NCI-H524 (cell line): ENCODE measurements at places on chromosomes 6 and 20.

DNA sequence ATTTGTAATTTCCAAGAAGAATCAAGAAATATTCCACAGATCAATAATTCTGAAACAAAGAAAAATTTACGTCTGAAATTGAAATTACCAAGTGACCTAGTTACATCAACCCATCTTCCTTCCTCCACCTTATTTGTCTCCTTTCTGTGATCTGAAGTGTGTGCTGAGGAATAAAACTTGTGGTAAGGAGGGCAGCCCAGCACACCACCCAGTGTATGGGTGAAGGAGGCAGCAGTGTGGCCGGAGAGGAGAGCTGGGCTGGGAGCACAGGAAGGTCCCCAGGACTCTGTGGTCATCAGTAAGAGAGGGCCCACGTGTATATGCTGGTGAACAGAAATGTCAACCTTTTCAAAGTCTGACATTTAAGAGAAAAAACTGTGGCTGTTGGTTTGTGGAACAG lies 11.3 kb upstream of the CCR6 start:
- DNase-seq = no peak

DNA sequence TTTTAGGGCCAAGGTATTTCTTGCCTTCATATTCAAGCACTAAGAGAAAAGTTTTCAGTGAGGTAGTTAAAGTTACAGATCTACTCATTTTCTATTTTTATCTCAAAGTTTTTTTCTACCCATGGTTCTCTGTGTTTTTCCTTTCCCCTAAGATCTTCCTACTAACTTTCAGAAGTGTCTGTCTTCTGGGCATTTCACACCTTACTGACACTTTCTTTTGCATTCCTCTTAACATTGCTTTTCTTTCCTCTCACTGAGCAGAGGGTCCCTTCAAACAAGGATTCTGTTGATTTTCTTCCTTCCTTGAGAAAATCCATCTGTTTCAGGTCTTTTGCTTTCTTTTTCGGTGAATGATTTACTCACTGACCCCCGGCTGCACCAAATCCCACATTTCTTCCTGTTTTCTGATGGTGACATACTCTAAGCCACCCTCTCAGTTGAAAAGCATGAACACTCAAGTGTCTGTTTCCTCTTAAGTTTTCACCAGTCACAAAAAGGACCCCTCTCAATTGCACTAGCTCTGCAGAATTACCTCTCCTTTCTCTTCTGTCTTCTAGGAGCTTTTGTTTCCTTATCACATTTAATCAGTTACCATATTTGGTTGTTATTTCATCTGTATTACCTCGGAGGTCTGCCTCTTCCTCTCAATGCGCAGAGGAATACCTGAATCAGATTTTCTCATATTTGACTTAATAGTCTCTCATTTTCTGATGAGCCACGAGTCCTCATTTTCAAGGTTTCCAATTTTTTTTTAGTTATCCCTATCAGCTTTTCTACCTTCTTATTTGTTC lies 73.5 kb upstream of the RNF217 start:
- DNase-seq = no peak

GRCh38 chr6:41963371-41963770 lies 21.8 kb upstream of the CCND3 start:
- DNase-seq = no peak

DNA sequence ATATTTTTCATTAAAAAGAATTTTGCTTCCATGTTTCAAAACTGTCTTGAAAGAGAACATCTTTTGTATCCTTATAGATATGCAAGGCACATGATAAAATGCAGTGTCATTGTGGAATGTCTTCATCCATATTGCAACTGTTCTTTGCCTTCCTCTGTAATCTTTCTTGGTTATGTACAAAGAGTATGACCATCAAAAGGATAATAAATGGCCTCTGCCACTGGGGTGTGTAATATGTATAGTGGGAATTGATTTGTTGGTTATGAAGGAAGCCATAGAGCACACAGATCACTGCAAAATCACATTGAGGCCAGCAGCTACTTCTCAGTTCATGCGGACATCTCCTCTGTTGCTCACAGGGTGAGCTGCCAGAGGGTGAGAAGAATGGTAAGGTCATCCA lies 703.5 kb downstream of the TFAP2A start:
- DNase-seq = no peak

- no peak for DNase-seq
Measured at GRCh38 chr20:64140956-64141355, 23.3 kb upstream of the MYT1 start.

DNA sequence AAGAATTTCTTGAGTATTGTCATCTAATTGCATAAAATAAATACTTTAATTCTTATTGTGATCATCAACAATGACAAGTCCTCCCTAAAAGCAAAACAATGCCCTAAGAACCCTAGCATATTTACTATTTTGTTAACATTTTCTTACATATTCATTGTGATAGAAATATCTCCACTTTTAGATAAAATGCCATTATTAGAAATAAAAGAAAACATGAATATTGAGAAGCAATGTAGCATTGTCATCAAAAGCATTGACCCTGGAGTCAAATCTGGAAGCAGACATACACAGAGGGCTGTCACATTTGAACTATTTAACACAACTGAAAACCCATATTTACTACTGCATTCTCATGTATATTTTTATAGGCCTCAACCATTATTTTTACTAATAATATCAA lies 257.7 kb downstream of the SYNE1 start:
- no peak for DNase-seq

GRCh38 chr6:42448391-42448790 lies 3.3 kb downstream of the TRERF1 start:
- no peak for DNase-seq

- DNase-seq = peak; percentile 67
Measured at GRCh38 chr6:22807261-22807660, 237.9 kb downstream of the HDGFL1 start.

DNA sequence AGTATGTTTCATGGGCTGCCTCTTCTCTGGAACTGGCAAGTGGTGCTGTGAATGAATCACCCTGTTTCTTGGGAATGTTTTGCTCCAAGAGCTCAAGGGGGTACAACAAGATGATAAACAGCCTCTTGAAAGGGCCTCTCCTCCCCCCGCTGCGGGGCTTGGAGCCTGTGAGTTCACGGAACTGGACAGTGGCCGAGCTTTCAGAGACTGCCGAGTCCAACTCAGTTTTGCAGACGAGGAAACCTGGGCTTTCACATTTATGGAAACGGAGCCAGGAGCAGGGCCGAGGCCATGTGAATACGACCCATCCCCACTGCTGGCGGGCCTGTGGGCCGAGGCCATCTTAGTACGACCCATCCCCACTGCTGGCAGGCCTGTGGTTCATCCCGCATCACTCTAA lies 18.2 kb upstream of the SRC start:
- no peak for DNase-seq

- DNase-seq = no peak
Measured at GRCh38 chr6:12656906-12657305, 59.7 kb upstream of the PHACTR1 start.

- DNase-seq = no peak
Measured at GRCh38 chr6:169692516-169692915, 9.3 kb downstream of the WDR27 start.

- DNase-seq = no peak
Measured at GRCh38 chr20:61719691-61720347, 345.9 kb downstream of the TAF4 start.

- peak; percentile 26 for DNase-seq
Measured at GRCh38 chr6:19691465-19692167, 145.6 kb upstream of the ID4 start.

GRCh38 chr20:20317621-20318364 lies 50.1 kb upstream of the INSM1 start:
- peak; percentile 64 for DNase-seq

DNA sequence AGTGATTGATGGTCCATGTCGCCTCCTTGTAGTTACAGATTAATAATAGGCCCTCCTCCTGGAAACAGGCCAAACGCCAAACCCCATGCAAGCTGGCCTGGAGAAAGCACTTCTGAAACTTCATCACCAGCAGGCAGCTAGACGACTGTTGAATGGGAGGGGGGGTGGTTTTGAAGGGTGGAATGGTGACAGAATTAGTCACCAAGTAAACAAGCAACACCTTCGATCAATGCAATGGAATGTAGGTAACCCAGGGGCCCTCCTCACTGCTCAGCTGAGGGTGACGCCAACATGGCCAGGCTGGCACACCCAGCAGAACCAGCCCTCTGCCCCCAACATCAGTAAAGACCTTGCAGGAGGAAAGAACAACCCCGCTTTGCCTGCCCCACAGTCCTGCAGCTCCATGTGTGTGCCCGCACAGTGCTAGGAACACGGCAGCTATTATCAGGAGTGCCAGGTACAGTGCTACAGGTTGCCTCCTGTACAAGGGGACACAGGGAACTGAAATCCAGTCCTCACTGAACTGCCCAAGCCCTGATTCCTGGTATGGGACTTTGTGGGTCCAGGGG lies 2.7 kb downstream of the BCAS1 start:
- DNase-seq = peak; percentile 92

GRCh38 chr20:39234520-39235095 lies 272.5 kb downstream of the DHX35 start:
- DNase-seq = no peak

DNA sequence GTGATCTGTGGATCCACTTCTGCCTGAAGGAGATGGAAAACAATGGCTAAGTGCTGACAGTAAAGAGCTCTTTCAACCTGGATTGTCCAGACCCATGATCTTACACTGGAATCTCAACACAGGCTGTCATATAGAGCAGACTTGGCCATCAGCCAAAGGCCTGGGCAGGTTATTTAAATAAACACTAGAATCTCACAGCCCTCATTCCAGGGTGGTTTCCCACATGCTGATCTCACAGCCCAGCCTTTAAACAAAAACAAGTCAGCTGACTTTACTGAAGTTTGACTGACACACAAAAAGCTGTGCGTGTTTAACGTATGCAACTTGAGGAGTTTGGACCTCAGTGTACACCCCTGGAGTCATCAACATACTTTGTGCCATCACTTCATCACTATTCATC lies 28.4 kb downstream of the SYNDIG1 start:
- peak; percentile 60 for DNase-seq

DNA sequence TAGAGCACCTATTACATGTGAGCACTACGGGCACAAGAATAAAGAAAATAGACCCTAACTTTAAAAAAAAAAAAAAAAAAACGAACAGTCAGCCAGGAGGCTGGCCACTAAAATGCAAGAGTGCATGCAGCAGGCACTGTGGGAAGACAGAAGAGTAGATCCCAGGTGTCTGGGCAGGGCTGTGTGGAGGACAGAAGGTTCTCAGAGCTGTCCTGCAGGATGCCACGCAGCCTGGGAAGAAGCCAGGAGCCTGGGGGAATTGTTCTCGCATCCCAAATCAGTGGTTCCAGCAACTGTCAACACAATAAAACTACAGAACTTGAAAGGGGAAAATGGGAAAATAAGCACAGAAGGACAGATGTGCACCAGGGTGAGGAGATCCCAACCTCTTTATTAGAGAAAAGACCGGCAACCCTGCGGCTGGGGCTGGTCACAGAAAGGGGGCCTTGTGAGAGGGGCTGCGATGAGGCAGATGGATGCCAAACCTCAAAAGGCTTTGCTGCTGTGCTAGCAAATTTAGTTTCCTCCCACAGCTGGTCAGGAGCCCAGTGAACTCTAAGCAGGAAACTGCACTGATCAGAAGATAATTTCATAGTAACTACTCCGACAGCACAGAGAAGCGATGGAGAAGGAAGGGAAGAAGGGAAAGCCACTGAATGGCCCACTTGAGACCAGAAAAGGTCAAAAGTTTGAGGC lies 30.9 kb downstream of the MAP3K5 start:
- no peak for DNase-seq

GRCh38 chr6:69847492-69847788 lies 18.9 kb upstream of the COL19A1 start:
- DNase-seq = no peak

- DNase-seq = peak; percentile 50
Measured at GRCh38 chr6:80667006-80667405, 560.5 kb downstream of the BCKDHB start.

GRCh38 chr20:23108871-23109270 lies 22.7 kb upstream of the CD93 start:
- no peak for DNase-seq

GRCh38 chr20:36712775-36713174 lies 33.1 kb downstream of the NDRG3 start:
- no peak for DNase-seq

DNA sequence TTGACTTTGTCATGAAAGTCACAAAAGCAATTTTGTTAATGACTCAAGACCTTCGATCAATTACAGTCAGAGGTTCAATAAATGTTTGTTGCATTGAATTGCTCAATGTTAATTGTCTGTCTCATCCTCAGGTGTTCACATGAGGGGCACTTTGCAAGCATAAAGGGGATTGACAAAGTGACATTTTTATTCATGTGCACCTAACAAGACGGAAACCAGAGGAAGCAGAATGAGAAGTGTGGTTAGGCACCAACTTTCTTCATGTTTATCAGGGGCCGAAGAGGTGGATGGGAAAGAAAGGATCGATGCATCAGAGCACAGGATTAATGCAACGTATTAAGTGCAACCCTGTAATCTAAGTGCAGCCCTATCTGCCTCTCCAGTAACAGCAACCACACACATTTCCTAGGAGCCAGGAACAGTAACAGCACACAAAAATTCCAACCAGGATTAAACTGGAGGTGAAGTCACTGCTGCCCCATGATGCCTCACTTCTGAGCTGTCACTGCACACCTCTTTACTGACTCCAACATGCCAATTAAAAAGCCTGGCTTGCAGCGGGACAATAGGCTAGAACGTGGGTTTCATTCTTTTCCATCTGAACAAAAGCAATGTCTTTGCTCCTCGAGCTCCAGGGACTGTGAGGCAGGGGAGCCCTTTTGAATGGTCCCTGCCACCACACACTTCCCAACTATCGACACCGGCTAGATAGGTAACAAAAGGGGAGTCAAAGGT lies 262.7 kb downstream of the CD83 start:
- peak; percentile 6 for DNase-seq

DNA sequence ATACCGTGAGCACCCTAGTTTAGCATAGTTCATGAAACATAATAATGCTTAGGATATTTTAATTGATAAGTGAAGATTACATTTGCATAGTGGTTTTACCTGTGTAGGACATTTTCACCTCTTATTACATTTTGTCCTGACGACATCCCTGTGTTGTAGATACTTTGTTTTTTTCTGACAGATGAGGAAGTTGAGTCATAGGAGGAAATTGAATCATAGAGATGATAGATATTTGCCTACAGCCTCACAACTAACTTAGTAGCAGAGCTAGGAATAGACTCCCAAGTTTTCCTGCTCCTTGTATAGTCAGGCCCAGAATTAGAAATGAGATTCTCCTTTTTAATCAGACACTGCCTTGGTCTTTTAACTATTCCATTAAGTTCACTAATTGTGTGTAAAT lies 100.5 kb upstream of the SUPT3H start:
- DNase-seq = no peak

DNA sequence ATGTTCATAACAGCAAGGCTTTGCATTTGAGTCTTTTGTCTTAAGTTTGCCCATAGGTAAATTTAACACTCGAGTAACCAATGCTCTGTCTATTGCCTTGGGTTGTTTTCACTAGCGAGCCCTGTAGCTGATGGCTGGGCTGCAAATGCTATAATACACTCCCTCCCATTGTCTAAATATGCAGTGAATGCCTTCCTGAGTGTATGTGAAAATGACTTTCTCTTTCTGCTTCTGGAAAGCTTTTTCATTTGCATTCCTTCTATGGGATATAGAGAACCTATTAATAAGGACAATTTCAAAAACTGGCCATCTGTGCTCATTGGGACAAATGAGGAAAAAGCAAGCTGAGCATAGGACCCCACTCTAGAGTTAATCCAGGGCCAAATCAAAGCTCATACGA lies 156.5 kb upstream of the FBXL4 start:
- DNase-seq = no peak

GRCh38 chr6:157401734-157402338 lies 20.8 kb downstream of the ZDHHC14 start:
- DNase-seq = no peak
